NCI-H774 (cell line): ENCODE measurements at places on chromosomes 11 and 22.

- DNase-seq, result no peak
These were observed 772.0 kb upstream of the CCDC179 start for GRCh38 chr11:23632293-23632692.

GRCh38 chr11:73866586-73866996 is 10.1 kb downstream of the COA4 start:
- DNase-seq, result no peak

GRCh38 chr22:37604875-37605274 is 3.8 kb upstream of the GGA1 start:
- no peak for DNase-seq

- DNase-seq, result no peak
These were observed 12.3 kb downstream of the APOL6 start for GRCh38 chr22:35660291-35661127.

GRCh38 chr11:76455331-76455730 is 10.5 kb downstream of the EMSY start:
- DNase-seq, result no peak

GRCh38 chr11:69311767-69312385 is 17.9 kb downstream of the MYEOV start:
- no peak for DNase-seq

GRCh38 chr11:134853992-134854991 is 442.2 kb upstream of the B3GAT1 start:
- DNase-seq, result no peak

DNA sequence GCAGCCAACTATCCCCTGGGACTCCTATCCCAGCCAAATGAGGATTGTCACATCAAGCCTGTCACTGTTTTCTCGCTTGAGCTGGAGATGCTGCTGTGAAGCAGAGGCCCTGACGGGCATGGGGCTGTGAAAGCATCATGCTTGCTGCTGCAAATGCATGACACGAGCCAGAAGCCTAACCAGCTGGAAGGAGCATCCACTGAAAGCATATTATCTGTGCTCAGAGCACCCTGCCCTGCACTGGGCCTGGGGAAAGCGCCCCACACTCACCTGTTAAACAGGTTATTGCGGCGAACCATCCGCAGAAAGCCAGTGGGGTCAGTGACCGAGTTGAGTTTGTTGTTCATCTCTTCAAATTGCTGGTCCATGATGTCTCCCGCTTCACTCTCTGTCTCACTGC is 110.9 kb upstream of the PITPNB start:
- no peak for DNase-seq

- no peak for DNase-seq
These were observed 89.0 kb downstream of the CCDC73 start for GRCh38 chr11:32705309-32706033.

GRCh38 chr22:23533328-23533762 is 46.7 kb downstream of the IGLL1 start:
- DNase-seq, result no peak

GRCh38 chr11:91158297-91158696 is 935.4 kb upstream of the CHORDC1 start:
- DNase-seq, result no peak

GRCh38 chr11:70255477-70256116 is 14.9 kb upstream of the PPFIA1 start:
- no peak for DNase-seq

DNA sequence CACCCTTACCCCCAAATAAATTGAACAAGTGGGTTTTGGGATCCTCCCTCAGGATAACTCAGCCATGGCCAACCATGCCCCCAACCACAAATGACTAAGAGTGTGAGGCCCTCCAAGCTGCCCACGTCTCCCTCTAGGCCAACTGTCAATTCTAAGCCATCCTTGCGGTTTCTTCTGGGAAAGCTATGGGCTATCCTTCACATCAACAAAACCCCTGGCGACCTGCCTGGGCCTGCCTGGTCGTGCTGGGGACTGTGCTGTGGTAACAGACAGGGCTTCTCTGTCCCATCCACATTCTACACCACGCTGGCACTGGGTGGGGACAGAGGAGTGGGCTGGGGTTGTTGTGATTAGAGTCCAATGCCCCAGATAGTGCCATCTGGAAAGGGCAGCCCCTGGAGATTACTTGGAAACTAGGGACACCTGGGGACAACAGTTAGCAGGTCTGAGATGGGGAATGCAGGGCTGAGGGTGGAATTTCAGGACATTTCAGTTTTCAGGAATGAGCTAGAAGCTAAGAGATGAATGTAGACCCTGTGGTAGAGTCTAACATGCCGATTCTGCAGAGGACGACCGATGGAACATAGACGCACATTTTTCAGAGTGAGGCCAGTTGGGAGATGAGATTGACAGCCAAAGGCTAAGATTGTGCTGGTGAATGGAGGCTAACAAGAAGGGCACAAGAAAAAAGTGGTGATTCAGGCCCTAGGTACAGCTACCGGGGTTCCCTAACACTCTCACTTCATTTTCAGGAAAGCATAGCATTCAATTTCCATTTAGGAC is 131.9 kb downstream of the RASSF10 start:
- DNase-seq, result no peak

DNA sequence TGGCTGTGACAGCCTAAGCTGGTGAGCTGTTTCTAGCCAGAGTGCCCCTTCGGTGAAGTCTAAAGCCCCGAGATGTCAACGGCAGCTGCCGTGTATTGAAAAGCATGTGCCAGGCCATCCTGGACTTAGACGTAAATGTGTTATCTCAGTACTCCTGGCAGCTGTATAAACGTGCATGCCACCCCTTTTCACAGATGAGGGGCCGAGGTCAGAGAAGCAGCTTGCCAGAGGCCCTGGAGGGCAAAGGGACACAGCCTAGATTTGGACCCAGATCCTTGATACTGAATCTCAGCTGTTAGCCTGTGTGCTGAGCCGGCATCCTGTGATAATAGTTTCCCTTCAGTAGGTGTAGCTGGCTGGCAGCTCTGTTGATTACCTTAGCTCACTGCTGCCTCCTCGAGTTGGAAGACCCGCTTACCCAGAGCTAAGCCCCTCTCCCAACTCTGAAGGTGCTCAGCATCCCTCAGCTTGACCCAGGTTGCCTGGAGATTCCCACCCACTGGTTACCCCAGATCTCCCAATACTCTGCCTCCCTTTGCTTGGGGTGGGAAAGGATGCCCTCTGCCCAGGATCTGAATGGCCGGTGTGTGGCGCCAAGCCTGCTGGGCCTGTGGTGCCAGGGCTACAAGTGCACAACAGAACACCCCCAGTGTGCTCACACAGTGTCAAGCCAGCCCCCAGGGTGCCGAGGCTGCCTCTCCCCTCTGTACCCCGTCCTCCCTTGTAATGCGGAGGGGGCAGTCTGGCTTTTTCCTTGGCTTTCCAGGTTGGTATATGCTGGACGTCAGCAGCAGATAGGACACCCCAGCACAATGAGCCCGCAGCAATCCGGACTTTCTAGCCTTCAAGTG is 59.8 kb upstream of the WNT7B start:
- no peak for DNase-seq

DNA sequence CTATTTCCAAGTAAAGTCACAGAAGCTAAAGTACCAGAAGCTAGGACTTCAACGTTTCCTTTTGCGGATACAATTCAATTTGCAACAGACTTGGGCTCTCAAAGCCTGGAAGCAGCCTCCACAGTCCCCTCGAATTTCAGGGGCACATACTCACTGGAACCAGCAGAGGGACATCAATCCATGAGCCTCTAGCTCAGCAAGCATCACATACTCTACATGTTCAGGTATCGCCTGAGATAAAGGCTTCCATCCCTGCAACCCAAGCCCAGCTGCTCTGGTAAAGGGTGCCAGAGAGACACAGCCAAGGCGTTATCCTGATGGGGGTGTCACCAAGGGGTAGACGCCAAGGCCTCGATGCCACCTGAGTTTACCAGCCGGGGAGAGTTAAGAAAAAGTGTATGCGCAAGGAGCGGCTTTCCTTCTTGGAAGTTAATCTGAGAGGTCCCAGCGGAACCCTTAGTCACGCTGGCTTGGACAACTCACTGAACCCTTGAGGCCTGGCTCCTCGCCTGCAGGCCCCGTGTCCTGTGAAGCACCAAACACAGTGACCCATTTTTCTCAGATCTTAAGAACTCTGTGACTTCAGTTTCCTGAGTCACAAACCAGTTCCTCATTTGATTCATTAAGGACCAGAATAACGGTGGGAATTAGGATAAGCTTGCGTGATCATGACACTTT is 13.0 kb downstream of the LTO1 start:
- no peak for DNase-seq

DNA sequence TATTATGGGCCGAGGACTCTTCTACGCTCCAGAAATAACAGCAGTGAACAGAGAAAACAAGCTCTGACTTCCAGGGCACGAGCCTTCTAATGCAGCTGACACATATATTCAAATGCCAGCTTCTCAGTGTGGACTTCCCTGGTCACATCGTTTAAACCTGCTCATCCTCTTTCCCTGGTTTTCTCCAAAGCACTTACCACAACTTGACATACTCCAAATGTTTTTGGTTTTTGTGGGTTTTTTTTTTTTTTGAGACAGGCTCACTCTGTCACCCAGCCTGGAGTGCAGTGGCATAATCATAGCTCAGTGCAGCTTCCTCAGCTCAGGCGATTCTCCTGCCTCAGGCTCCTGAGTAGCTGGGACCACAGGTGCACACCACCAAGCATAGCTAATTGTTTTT is 105.5 kb downstream of the MICAL3 start:
- no peak for DNase-seq

DNA sequence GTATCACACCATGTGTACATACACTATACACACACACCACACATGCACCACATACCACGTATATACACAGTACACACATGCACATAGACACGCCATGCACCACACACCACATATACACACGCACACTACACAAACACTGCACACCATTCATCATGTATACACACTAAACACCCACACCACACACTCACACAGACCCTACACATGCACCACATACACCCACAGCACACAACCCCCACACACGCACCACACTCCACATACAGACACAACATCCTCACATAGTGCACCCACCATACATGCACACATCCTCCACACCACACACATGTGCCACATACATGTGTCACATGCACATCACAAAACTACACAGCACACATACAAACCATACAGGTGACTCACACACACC is 397.1 kb downstream of the TBC1D22A start:
- DNase-seq, result no peak

- DNase-seq, result no peak
These were observed 273.7 kb upstream of the KIRREL3 start for GRCh38 chr11:127274328-127274676.

- no peak for DNase-seq
These were observed 21.3 kb upstream of the MYH9 start for GRCh38 chr22:36409056-36409455.

DNA sequence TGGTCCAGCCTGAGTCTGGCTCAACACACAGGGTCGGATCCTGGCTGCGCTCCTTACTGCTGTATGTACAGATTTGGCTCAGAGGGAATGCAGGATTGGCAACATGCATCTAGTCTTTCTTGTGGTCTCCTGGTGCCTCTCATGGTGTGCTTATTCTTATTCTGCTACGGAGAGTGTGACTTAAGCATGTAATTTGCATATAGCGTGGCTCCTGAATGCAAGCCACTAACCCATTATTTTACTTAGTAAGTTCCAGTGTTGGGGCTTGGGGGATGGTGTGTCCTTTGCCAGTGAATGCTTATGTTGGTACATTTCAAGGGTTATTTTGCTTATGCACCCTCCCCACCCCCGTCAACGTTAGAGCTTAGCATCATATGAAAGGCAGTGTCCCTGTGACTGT is 51.2 kb downstream of the PTPRJ start:
- no peak for DNase-seq

GRCh38 chr11:26779074-26779865 is 57.4 kb upstream of the SLC5A12 start:
- no peak for DNase-seq

DNA sequence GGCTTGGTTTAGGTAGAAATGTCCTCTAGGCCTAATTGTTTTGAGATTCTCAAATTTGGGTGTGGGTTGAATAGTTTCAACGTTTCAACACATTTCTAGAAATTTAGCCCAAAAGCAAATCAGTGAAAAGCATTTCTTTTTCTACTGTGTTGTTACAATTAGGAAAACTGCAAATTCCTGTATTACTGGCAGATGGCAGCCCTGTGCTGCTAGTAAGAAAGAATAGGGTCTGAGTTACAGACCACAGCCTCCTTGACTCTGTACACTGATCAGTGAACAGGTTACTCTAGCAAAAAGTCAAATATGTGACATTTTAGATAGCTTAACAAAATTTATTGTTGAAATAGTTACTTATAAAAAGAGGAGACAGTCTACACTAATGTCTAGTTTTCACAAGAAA is 703.0 kb downstream of the JRKL start:
- DNase-seq, result no peak

- no peak for DNase-seq
These were observed 1.6 kb downstream of the CAPN1 start for GRCh38 chr11:65183201-65183891.

GRCh38 chr11:68436985-68437926 is 23.3 kb upstream of the PPP6R3 start:
- DNase-seq, result no peak

DNA sequence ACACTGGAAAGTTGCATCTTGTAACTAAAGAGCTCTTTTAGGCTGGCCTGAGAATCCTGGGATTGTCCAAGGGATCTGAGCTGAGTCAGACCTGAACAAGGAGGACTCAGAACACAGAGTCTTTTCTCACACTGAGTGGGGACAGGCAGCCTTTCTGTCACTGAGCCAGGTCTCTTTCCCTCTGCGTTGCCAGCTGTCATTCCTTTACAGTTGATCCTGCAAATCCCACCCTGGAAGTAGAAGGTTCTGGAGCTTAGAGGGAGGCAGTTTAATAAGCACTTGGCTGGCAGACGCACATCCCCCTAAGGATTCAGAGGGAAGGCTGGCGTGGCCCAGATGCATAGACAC is 76.3 kb upstream of the SUSD2 start:
- no peak for DNase-seq

DNA sequence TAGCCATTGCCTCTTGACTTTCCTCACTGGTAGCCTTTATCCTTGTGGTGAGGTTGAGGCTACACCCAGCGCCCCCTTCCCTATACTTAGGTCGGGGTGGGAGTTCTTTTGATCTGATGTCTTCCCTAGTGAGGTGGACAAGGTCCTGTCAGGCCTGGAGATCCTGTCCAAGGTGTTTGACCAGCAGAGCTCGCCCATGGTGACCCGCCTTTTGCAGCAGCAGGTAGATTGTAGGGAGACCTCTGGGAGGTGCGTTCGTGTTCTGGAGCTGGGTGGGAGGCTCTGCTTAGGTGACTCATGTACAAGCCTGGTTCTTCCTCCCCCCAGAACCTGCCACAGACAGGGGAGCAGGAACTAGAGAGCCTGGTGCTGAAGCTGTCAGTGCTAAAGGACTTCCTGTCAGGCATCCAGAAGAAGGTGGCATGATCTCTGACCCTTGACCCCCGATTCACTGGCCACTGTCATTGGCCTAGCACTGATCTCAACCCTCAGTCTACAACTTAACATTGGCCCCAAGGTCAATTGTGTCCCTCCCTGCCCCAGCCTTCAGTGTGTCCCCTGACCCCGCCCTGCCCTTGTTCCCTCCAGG is 4.9 kb downstream of the INPPL1 start:
- DNase-seq, result no peak

GRCh38 chr11:9210922-9211320 is 54.2 kb downstream of the DENND5A start:
- no peak for DNase-seq

GRCh38 chr11:66639066-66639813 is 737 bp downstream of the RBM4 start:
- DNase-seq, result peak; percentile 40
